ENCODE measurements at places on chromosomes 5 and 9. TPM values are rescaled to one million over a fixed set of nuclear protein-coding genes. Genes with fewer than 3 reads are reported as not detected.
A peak's percentile ranks its signal among the peaks of the same experiment; 100 is the strongest.

DNA sequence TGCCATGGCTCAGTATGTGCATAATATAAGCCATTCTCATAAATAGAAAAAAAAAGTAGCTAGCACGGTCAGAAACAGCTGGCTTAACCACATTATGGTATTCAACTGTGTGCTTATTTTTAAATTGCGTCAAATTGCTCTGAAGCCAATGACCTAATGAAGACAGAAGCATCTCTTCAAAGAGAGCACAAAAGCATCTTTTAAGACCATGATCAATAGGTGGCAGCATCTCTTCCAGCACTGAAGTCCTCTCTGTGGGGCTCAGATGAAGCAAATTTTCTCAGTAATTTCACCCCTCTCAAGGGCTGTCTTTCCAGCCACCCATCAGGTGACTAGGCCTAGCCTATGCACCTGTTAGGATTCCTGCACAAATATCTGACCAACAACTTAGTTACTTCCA is 251.4 kb downstream of the GLIS3 start:
- DNase-seq: peak; percentile 67

- DNase-seq: peak; percentile 77
Observed at GRCh38 chr5:38718771-38719391, 126.9 kb upstream of the OSMR start.

DNA sequence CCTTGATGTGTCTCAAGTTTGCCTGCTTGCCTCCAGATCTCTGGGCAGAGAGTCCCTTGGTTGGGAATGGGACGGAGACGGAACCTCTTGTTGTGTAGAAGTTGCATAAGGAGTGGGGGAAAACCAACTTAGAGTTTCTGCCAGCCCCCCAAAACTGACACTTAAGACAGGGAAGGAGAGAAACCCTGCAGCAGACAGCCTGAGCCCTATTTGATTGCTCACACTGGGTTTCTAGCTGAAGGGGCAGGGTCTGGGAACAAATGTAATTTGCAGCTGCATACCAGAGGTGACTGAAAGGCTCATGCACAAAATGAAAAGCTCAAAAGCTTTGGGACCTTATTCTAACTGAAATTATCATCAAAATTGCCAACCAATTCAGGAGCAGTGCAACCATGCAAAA is 254.5 kb downstream of the RASEF start:
- DNase-seq: no peak

Gene MEGF10
- 0.97 TPM for total RNA-seq

Gene APC
- total RNA-seq: 69.1 TPM

Gene UBE2QL1
- not detected for total RNA-seq

DNA sequence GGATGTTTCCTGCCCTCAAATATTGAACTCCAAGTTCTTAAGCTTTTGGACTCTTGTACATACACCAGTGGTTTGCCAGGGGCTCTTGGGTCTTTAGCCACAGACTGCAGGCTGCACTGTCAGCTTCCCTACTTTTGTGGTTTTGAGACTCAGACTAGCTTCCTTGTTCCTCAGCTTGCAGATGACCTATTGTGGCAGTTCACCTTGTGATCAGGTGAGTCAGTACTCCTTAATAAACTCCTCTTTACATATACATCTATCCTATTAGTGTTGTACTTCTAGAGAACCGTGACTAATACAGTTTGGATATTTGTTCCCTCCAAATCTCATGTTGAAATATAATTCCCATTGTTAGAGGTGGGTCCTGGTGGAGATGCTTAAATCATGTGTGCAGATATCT is 681.9 kb upstream of the ARRDC3 start:
- no peak for DNase-seq

Gene NXNL2
- total RNA-seq: 7.7 TPM

Measured in fibroblast of villous mesenchyme (primary cell).